Testis (tissue), 5 donors: ENCODE measurements at places on chromosomes 7 and 10. TPM values are rescaled to one million over a fixed set of nuclear protein-coding genes. Genes with fewer than 3 reads are reported as not detected.
A peak's percentile ranks its signal among the peaks of the same experiment; 100 is the strongest.

DNA sequence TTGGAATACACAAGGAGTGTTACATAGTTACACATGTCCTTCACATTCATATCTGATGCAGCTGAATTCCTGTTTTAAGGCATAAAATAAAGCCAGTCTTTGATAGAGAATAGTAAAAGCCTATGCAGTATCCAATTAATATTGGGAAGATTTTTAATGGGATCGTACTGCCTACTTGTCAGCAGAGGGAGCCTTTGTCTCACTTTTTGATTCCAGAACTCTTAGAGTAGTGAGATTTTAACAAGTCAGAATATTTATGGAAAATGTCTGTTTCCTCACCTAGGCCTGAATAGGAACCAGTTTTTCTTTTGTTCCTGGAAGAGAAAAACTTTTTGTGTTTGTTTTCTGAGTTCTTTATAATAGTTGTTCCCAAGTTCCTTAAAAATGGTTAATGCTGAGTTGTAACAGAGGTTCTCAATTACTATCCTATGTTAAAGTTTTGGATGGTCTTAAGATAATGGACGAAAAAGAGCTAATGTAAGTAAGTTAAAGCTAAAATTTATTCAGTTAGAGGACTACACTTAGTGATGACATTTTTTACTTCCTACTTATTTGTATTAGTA is 114.0 kb downstream of the BBS9 start:
- DNase-seq, result no peak

DNA sequence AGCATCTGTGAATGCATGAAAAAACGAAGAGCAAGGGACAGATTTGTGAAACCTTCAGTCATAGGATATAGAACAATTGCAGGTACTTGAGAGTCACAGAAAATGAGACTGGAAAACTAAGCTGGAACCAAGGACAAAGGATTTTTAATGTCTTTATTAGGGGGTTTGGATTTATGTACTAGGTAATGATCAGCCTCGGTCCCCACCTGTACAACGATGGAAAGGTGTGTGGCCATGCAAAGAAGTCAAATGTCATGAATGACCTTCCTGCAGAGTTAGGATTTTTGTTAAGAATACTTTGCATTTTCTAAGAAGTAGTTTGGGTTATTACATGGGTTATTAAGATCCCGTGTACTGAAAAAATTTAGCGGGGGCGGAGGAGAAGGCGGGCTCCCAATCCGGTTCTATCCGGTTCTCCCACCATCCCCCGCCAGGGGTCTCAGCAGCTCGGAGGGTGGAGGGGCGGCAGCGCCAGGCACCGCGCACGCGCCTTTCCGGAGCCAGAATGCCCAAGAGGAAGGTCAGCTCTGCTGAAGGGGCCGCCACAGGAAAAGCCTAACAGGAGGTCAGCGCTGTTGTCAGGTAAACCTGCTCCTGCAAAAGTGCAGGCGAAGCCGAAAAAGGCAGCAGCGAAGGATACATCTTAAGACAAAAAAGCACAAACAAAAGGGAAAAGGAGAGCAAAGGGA is 327.5 kb upstream of the PLXDC2 start:
- DNase-seq, result peak; percentile 72

GRCh38 chr10:93438613-93439253 is 43.4 kb downstream of the MYOF start:
- DNase-seq, result peak; percentile 24

- DNase-seq, result no peak
These were observed 33.6 kb upstream of the XRCC2 start for GRCh38 chr7:152709287-152710152.

Gene DLX6
- 6.6 TPM for polyA plus RNA-seq

Gene MNX1
- polyA plus RNA-seq, result 1.5 TPM

Gene PNLIPRP2
- 0.61 TPM for polyA plus RNA-seq

DNA sequence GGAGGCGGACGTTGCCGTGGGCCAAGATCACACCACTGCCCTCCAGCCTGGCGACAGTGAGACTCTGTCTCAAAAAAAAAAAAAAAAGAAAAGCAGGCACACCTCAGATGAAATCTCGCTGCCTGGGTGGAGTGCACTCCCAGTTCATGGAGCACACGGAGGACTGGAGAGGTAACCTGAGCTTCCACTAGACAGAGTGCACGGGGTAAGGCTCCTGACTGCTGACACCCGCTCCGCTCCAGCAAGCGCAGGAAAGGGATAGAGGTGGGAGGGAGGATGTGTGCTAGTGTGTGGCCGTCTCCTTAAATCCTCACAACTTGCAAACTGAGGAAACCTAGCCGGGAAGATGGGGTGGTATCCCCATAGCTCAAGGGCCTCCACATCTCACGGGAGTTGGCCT is 50.8 kb downstream of the FAM53B start:
- DNase-seq, result no peak

DNA sequence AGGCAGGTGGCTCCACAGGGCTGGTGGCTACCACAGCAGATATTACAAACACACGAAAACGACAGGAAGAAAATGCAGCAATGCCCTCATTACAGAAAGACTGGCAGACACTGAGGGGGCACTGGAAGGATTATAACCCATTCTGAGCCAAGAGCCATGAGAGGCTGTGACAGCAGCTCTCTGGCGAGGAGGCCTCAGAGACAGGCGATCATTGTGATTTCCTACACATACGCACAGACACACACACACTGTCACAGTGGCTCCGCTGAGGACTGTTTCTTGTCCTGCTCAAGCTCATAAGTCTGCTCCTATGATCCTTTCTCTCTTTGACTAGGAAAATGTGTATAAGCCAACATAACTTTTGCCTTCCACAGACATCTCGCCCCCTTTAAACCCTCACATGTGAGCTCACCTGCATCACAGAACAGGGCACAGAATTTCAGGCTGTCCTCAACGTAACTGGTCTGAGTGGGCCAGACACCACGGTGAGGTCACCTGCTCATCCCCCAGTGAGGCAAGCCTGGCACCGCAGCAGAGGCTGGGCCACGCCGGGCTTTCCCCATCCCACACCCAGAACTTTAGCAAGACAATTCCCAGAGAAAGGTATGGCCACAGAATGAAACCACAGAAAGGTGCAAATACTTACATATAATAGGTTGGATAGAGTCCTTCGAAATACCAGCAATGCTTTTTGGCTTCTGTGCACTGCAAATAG is 51.7 kb downstream of the VOPP1 start:
- DNase-seq, result no peak

DNA sequence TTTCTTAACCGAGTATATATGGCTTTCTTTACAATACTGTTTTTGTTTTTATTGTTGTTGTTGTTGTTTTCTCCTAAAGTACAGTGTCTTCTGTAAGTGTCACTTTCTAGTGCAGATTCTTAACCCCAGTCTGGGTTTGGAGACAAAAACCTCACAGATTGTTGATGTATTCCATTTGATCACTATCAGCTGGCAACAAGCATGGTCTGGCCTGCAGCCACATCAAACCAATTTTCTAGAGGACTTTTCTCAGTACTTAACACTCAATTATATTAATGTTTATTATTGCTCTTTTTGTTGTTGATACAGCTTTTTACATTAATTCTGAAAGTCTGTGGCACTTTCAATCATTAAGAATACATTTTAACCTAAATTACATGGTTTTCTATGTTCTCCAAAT is 17.1 kb downstream of the LRRN3 start:
- no peak for DNase-seq

Gene ATP6V1F
- 414 TPM for polyA plus RNA-seq

DNA sequence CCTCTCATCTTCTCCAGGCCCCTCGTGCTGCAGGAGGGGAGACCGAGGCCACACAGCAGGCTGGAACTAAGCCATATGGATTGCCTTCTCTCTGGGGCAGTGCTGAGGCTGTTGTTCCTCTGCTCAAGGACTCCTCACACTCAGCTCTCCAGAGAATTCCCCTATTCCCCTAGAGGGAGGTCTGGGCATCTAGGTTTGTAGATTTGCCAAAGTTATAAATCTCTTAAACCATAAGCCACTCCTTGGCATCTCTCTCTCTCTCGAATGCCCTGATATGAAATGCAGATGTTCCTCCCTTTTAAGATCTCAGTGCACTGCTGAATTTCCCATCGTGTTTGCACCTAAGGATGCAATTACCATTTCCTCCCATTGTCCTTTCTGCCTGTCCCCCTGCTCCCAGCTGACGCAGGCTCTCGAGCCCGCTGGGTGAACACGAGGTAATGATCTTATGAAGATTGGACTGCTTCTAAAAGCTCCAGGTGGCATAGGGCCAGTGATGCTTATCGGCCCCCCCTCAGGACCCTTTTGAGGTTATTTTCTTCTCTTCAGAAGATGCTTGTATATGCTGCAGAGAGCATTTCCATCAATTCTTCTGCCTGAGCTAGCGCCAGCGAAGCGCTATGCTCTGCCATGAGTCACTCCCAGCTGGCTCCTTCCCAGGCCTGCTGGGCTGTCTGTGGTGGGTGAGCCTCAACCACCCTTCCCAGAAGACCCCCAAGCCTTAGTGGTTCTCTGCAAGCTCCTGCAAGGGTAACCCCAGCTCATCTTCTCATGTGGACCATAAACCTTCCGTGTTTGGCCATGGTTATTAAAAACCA is 41.6 kb upstream of the AQP1 start:
- DNase-seq, result no peak

DNA sequence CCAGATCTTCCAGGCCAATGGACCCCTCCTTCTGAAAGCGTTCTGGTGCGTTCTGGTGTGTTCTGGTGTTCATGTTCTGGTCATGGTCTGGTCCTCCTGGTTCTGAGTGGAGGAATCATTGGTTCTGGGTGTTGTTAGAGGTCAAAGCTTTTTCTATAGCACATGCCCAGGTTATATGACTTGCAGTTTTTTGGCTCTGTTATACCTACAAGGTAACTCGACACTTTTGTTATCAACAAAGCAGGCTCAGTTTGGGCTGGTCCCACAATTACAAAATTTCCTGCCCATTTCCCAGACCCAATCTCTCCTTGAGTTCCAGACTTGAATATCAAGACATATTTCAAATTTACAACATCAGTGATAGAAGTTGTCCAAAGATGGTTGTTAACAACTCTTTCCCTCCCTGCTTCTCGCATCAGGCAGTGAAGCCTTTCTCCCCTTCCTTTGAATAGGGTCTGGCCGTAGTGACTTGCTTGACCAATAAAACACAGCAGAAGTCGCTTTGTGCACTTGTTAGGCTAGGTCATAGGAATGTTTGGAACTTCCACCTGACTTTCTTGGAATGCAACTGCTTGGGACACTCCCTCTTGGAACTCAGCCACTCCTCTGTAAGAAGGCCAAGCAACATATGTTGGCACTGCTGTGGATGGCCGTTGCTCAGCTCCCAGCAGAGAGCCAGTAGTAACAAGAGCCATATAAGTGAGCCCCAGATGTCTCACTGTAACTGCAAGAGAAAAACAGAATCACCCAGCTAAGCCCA is 83.1 kb upstream of the STEAP1B start:
- DNase-seq, result no peak
